Epithelial cell of proximal tubule (primary cell): ENCODE measurements at places on chromosomes 16 and 17. TPM values are rescaled to one million over a fixed set of nuclear protein-coding genes. Genes with fewer than 3 reads are reported as not detected.

PER1 gene
- 13.1 and 17.1 TPM in 2 replicates for total RNA-seq

HLF gene
- 0.22 and 0.75 TPM in 2 replicates for total RNA-seq

CCL16 gene
- total RNA-seq, result not detected in 2 replicates

DRG2 gene
- total RNA-seq, result 35.3 and 57.5 TPM in 2 replicates

CISD3 gene
- total RNA-seq, result 9.4 and 19.3 TPM in 2 replicates

RAB26 gene
- 2.3 and 11.6 TPM in 2 replicates for total RNA-seq

TAT gene
- not detected in 2 replicates for total RNA-seq

MARCHF10 gene
- total RNA-seq, result 4.8 TPM in 1 of 2 replicates, not detected in the other

RND2 gene
- total RNA-seq, result 0.36 and 0.40 TPM in 2 replicates

VTN gene
- not detected in 2 replicates for total RNA-seq

QRICH2 gene
- 0.69 and 2.0 TPM in 2 replicates for total RNA-seq

CNGB1 gene
- total RNA-seq, result under 0.01 and 1.4 TPM in 2 replicates

TSPAN10 gene
- total RNA-seq, result 0.14 and 0.29 TPM in 2 replicates

SLC16A11 gene
- not detected in 2 replicates for total RNA-seq

SGF29 gene
- total RNA-seq, result 17.4 and 18.7 TPM in 2 replicates

SLFN14 gene
- not detected in 2 replicates for total RNA-seq

MYH8 gene
- total RNA-seq, result not detected in 2 replicates

LRRC36 gene
- 0.07 and 0.52 TPM in 2 replicates for total RNA-seq

RNF43 gene
- total RNA-seq, result 0.22 and 1.7 TPM in 2 replicates

CPHXL2 gene
- not detected in 2 replicates for total RNA-seq

EPX gene
- not detected in 2 replicates for total RNA-seq

COPZ2 gene
- total RNA-seq, result 2.6 and 8.0 TPM in 2 replicates

GOSR1 gene
- total RNA-seq, result 23.9 and 26.1 TPM in 2 replicates
